ENCODE measurements at places on chromosomes 6 and 20. TPM values are rescaled to one million over a fixed set of nuclear protein-coding genes. Genes with fewer than 3 reads are reported as not detected.

ATRN gene
- polyA plus RNA-seq, result 52.3 TPM

USP49 gene
- polyA plus RNA-seq, result 1.00 TPM

RCAN2 gene
- polyA plus RNA-seq, result not detected

ASCC3 gene
- 38.2 TPM for polyA plus RNA-seq

FYN gene
- 48.3 TPM for polyA plus RNA-seq

NKAIN2 gene
- not detected for polyA plus RNA-seq

DNA sequence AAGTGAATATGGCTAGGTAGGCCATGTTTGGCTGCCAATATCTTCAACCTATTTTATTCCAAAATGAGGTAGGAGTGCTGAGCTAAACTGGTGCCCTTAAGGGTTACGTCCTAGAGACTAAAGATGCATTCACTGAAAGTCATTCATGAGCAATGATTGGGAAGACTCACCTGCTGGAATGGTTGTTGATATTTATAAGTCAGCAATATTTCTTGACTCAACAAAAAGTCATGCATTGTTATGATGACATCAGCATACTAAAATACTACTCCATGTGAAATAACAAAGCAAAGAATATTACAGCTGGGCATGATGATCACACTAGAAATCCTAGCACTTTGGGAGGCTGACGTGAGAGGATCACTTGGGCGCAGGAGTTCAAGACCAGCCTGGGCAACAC, 17.6 kb upstream of the NUP153 start:
- peak; percentile 60 for DNase-seq

GRCh38 chr20:21496452-21496851, 17.4 kb downstream of the NKX2-2 start:
- DNase-seq, result peak; percentile 80

DNA sequence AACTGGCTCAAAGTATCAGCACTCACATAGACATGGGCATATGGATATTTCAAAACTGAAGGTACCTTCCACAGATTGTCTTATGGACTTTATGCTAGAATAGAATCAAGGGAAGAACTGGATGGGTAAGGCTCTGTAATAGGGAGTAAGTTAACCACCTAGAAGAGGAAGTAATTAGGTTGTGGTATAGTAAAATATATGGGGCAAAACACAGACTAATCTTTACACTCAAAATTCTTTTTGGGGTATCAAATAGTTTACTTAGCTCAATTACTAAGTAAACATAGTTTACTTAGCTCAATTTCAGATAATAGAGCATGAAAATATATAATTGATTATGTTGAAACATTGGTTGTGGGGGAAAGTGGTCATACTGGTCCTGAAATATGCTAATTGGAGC, 94.2 kb upstream of the ATXN1 start:
- no peak for DNase-seq

DNA sequence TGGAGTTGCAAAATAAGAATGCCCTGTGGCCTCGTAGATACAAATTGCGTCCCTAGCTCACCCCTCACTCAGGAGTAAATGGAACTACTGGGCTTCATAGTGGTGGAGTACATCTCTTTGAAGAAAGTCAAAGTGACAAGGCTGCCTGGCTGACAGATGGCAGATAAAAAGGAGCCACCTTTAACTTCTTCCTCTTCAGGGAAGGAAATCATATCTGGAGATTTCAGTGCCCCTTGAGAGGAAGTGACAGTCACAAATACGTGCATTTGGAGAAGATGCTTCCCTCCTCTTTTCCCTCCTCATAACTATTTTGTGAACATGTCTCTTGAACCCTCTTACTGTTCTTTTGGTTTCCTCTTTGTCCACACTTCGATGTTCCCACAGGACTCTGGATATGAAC, 43.2 kb downstream of the PPP1R3G start:
- DNase-seq, result no peak

DNA sequence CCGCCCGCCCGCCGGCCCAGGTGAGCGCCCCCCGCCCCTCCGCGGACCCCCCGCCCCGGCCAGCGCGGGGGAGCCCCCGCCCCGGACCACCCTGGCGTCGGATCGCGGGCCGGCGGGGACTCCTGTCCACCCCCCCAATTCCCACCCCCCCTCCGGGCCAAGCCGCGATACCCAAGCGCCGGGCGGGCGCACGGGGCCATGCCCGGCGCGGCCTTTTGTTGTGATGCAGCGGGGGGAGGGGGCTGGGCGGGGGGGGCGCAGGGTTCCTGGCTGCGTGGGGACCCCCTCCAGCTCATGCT, 245 bp downstream of the SRC start:
- DNase-seq, result no peak

DNA sequence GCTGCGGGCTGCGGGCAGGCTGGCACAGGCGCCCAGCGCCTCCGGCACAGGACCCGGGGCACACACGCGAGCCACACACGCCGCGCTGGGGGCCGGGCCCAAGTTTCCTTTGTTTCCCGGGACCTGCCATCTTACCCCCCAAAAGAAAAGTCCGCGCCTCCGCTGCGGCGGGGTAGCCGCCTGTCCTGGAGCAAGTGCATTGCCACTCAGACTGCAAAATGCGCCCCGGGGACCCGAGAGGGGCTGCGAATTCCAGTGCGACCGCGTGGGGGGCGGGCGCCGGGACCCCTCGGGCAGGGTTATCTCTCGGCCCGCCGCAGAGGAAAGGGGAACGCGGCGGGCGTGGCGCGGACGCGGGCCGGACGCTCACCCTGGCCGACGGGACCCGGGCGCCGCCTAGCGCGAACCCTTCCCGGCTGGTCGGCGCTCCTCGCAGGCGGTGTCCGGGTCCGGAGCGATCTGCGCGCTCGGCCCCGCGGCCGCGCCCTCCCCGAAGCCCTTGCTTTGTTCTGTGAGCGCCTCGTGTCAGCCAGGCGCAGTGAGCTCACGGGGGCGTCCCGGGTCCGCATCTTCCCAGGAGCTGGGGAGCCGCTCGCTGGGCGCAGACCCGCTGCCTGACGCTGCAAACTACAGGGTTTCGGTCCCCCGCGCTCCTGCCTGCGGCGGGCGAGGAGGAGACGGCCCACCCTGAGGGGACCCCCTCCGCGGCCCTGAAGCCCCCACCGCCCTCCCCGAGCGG, 639 bp upstream of the CD24 start:
- DNase-seq, result peak; percentile 75
